ENCODE measurements at places on chromosomes 3 and 15.
A peak's percentile ranks its signal among the peaks of the same experiment; 100 is the strongest.

- no peak for DNase-seq
These were observed 134.7 kb upstream of the TSC22D2 start for GRCh38 chr3:150273396-150273795.

DNA sequence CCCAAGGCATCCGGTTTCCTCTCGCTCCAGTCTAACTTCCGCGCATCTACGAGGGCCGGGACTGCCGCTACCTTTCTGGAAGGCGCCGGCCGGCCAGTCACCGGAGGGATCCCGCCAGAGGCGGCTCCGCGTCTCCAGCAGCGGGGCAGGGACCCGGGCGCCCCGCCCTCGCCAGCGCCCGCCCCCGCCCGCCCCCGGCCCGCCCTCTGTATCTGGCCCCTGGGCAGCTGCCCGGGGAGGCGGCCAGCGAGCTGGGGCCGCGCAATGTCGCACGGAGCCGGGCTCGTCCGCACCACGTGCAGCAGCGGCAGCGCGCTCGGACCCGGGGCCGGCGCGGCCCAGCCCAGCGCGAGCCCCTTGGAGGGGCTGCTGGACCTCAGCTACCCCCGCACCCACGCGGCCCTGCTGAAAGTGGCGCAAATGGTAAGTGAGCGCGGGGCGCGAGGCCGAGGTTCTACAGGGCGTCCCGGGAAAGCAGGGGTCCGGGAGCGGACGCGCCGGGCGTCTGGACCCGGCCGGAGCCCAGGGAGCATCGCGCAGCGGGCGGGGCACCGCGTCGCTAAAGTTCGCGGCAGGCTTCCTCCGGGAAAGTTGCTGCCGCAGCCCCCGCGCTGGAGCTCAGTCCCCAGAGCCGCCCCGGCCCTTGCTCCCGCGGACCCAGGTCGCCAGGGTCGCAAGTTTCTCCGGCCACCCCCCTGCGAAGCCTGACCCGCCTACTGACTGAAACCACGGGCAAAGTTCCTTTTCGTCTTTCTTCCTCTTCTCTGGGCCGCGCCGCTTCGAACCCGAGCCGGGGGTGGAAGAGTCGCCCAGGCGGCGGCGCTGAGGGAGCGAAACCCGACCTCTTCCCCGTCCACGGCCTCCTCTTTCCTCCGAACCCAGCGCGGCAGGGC, at the start of gene CMTM7:
Gene CMTM7, plus strand, starts transcription at position 211 of the 893 bp plus-strand sequence. Its CDS starts 54 bp downstream, at position 265.
- DNase-seq: peak; percentile 81

- DNase-seq: no peak
These were observed 511.5 kb upstream of the NAALADL2 start for GRCh38 chr3:174347474-174348138.

DNA sequence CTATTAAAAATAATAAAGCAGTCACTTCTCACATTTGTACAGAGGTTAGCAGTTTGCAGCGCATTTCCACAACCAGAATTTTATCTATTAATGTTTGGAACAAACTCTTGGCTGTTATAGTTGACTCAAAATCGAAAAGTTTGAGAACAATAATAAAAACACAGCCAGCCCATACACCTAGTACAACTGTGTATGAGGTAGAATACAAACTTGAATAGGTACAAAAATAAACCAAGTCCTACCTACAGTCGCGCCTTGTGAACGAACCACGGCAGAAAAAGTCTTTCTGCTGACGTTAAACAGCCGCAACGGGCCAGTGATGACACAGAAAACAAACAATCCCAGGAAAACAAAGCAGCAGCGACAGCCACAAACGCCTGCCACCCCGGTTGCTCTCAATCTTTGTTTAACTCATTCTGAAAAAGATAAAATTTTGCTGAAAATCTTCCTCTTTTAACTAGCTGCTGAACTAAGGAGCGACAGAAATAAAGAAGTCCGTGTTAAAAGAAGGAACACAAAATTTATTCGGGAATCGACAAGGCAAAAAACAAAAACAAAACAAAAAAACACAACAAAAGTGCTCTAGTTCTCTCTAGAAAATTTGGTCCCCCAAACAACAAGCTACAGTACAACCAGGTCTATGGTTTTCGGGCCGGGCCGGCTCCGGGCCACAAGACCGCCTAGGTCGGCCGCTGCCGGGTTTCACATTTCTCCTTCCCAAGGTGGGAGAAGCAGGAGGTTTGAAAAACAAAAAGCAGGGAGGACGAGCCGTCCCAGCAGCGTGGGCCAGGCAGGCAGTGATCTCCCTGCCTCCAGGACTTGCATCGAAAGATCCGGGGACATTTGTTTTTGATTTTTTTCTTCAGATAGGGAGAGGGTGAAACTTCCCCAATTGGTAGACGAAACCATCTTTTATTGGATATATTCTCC, 2.9 kb downstream of the FOXL2 start:
- DNase-seq: no peak
